Foreskin keratinocyte (primary cell): ENCODE measurements at places on chromosomes 12 and 14.

DNA sequence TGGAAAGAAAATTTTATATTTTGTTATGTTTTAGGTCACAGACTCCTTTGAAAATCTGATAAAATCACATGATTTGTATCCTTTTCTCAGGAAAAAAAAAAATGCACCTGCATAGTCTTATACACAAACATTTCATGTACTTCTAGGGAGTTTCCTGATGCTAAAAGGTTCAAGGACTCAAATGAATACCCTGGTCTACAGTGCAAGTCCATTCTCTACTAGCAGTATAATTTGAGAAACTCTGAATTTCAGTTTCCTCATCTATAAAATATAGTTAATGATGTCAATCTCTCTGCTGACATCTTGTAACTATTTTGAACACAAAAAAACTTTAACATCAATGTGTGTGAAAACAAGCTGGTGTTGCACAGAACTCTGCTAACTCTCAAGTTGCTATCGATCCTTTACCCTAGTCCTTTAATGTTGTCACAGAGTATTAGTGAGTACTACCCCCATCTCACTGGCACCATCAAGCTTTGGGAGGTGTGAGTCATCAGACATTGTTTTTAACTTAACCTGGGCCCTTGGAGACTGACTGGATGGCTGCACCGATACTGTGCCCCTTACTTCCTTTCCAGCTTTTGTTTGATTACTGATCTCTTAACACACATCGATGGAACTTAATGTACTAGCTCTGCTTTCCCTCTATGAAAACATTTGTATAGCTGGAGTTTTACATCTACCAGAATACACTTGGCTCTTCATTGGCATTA is 251.9 kb upstream of the SOX5 start:
- no peak for DNase-seq

GRCh38 chr12:50690925-50691324 is 73.0 kb upstream of the ATF1 start:
- DNase-seq, result no peak

- peak; percentile 66 for DNase-seq
Observed at GRCh38 chr12:109477185-109477962, at the start of the genes KCTD10 and UBE3B. Gene KCTD10, minus strand, starts transcription at chr12:109477300. Its CDS starts 38 bp downstream, at chr12:109477262. Gene UBE3B, plus strand, starts transcription at chr12:109477634. Its CDS starts 5,918 bp downstream, at chr12:109483552.

DNA sequence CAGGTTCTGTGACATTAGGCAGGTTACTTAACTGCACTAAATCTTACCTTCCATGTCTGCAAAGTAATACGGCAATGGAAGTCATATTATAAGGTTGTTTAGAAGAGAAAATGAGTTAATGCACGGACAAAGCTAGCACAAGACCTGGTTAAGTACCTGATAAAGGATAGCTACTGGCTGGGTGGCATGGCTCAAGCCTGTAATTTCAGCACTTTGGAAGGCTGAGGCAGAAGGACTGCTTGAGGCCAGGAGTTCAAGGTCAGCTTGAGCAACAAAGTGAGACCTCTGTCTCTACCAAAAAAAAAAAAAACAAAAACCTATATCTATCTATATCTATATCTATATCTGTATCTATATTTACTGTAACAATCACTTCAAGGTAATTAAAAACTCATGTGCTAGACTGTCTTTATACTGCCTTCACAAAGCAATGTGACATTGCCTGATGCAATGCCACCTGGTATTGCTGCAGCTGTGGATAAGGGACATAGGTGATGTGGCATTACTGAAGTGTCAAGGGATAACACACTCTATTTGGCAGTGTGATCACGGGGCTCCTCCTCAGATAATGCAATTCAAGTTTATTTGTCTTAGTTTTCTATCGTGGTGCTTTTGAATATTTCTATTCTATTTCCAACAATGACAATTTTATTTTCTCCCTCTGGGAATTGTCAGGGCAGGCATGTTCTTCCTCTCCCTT is 107.1 kb downstream of the PAX9 start:
- DNase-seq, result no peak
